ENCODE measurements at places on chromosomes 5 and 9.
A peak's percentile ranks its signal among the peaks of the same experiment; 100 is the strongest.

GRCh38 chr9:22157276-22157675, 148.2 kb upstream of the CDKN2B start:
- peak; percentile 80 for DNase-seq

DNA sequence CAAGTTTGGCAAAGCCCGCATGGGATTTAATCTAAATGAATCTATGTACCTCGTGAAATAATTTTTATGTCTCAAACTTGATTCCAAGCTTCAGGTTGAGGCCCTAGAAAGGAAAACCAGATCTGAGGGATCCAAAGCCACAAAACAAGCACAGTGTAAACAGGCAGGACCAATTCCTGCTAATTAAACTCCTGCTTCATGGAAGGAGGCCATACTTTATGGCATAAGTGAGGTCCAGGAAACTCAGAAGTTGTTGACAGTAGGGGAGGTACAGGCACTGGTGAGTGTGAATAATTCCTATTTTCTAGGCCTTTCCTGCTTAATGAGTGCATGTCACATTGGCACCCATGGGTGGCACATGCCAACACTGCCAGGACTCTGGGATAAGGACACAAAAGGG, 648.6 kb upstream of the SGCD start:
- DNase-seq, result no peak

DNA sequence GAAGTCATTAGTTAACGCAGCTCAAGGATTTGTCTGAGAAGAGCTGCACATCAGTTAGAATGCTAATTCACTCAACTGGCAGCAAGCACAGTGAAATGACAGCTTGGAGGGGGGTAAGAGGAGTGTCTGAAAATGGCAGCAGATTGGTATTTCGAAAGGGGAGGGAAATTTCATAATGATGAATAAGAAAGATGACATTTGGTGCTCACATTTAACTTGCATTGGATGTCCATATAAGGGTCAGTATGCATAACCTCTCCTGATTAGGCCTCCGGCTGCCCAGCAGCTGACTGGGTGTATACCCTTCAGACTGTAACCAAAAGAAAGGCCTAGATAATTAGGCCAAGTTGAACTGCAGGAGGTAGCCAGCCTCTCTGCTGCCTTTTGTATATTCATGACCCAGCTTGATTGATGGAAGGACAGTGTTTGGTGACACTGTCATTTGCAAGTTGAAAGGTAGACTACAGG, 131.0 kb downstream of the PBX3 start:
- DNase-seq, result no peak

GRCh38 chr5:154782812-154783592, 27.8 kb downstream of the LARP1 start:
- DNase-seq, result no peak

DNA sequence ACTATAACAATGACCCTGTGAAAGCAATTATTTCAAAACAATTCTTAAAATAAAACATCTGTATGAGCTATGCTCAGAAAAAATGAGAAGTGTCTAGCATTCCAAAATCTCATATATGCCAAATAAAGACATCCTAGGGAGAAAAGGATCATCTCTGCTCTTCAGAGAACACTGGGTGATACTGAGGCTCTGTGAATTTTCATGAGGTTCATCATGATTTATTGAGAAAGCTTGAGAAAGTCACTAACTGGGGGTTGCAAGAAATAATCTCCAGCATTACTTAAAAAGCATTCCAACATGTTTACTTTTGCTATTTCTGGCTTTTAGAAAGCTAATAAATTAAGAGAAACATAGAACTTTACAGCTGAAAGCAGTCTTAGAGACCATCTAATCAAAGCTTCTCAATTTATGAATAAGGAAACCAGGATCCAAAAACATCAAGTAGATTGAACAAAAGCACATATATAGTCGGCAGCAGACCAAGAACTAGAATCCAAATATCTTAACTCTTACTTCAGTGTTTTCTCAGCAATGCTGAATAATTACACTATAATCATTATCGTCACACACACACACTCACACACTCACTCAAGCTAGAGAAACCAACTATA, 372.8 kb downstream of the NR2F1-AS1 start:
- DNase-seq, result no peak

- DNase-seq, result no peak
Observed at GRCh38 chr9:111842313-111842712, 47.6 kb upstream of the SHOC1 start.

- DNase-seq, result no peak
Observed at GRCh38 chr5:106957336-106957735, 713.4 kb downstream of the EFNA5 start.

- no peak for DNase-seq
Observed at GRCh38 chr5:143222287-143223231, 180.9 kb downstream of the NR3C1 start.

GRCh38 chr9:7165331-7165975, 407.7 kb downstream of the KDM4C start:
- no peak for DNase-seq

GRCh38 chr5:1486271-1486670, 37.5 kb downstream of the LPCAT1 start:
- DNase-seq, result no peak

GRCh38 chr5:61332851-61333320, 828 bp downstream of the ZSWIM6 start:
- DNase-seq, result peak; percentile 62

- DNase-seq, result no peak
Observed at GRCh38 chr5:178177569-178177968, 9.6 kb downstream of the GMCL2 start.

- DNase-seq, result no peak
Observed at GRCh38 chr9:27468462-27469110, 55.5 kb upstream of the IFNK start.

GRCh38 chr5:157431544-157432200, 28.3 kb upstream of the NIPAL4 start:
- DNase-seq, result peak; percentile 63

- no peak for DNase-seq
Observed at GRCh38 chr5:135608361-135608760, 29.6 kb upstream of the CXCL14 start.

DNA sequence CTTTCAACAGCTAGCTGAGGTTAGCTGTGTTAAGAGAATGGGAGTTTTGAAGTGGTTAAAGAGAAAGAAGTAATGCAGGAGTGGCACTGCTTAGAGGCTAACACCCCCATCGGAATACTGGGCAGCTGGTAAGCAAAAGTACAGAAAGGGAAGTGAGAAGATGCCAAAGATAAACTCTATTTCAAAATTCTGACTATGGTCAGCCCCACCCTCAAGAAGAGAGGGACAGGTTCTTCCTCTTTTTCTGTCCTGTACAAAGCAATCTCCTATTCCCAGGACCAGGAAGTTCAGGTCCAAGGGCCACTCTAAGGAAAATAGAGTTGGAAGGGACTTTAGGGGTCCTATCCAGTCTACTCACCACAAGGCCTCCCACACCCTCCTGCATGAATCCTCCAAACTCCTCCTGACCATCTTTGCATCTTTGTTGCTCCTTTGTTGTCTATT, 45.9 kb upstream of the JAK2 start:
- DNase-seq, result no peak

DNA sequence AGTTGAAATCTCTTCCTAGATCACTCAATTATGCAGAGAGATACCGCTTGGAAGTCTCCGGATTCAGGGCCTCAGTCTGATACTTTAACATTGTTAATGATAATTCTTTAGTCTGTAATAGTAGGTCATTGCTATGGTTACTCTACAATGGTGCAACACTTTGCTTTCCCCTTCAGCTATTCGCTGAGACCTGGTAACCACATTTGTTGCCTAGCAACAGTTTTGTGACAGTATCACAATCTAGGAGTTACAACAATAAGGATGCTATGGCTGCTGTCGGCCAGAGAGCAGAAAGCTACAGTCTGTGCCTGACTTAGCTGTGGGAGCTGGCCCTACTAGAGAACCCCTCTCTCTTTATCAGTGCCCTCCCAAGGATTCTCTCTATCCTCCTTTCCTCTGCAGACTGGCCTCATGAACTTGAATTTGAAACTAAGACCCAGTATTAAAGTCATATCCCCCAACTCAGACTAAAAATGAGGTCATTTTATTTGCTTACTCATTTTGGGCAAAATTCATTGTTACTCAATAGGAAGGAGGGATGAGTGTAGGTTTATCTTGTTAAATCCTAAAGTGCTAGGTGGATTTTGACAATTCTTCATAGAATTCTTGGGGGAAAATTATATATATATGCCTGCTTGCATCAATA, 39.3 kb downstream of the NR2F1 start:
- DNase-seq, result no peak

GRCh38 chr5:171467107-171467506, 47.7 kb downstream of the FGF18 start:
- DNase-seq, result no peak

Data from A549 (cell line).